ENCODE measurements at places on chromosomes 5 and 9.
A peak's percentile ranks its signal among the peaks of the same experiment; 100 is the strongest.

GRCh38 chr9:125745018-125745417 is 2.2 kb upstream of the PBX3 start:
- no peak for DNase-seq

GRCh38 chr5:16975950-16976624 is 40.0 kb upstream of the MYO10 start:
- no peak for DNase-seq

DNA sequence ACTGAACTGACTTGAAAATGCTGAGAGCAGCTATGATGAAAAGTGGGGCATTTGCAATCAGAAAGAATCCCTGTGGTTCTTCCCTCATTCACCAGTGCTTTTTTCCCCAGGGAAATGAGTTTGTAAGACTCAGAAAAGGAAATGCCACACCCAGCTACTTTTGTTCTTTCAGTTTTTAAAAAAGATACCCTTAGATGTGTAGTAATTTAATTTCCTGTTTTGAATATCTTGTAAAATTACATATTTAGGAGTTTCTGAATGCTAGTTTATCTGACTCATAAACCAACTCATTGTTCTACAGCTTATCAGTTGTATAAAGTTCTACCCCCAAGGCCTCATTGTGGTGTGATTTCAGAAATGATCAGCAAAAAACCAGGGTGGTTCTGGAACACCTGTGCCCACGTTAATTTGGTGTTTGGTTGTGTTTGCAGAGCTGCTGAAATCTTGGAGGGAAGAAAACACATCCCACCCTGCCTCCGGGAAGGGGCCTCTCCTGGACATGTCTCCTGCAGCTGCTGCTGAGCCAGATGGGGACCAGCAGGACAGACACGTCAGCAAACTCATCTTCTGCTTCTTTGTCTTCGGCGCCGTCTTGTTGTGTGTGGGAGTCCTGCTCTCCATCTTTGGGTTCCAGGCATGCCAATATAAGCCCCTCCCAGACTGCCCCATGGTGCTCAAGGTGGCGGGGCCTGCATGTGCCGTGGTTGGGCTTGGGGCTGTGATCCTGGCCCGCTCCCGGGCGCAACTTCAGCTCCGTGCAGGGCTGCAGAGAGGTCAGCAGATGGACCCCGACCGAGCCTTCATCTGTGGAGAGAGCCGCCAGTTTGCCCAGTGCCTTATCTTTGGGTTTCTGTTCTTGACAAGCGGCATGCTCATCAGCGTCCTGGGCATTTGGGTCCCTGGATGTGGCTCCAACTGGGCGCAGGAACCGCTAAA is 2.8 kb downstream of the TMEM171 start:
- DNase-seq = no peak

GRCh38 chr9:95463148-95464060 is 53.4 kb downstream of the PTCH1 start:
- peak; percentile 6 for DNase-seq

DNA sequence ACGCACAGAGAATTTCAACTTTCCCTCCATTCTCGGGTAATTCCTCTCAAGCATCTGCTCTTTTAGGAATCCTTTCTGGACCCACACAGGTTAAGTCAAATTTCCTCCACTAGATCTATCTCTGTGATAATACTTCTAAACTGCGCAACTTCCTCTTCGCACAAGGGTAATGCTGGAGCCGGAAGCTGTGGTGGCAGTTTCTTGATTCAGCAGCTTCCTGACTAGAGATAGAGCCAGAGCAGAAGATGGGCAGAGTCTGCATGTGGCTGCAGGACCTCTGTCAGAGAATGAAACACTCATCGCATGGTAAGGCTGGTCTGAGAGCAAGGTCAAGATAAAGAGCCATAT is 11.1 kb upstream of the CDC42SE2 start:
- DNase-seq = peak; percentile 81

DNA sequence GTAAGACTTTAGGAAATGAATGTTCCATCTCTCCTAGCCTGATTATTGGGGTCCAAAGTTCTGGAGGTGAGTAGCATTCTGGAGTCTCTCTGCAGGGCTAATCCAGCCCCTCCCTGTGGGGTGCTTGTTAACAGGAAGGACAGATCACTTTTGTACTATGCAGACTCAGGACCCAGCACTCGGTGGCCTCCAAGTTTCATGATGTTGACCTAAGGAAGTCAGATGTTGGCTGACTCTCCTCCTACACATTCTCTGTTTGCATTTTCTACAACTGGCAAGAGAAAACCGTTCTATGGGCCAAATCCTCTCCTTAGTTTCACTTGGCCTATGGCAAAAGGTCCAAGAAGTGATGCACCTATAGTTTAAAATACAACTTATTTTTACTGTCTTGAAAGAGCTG is 5.5 kb upstream of the PDE8B start:
- no peak for DNase-seq

- no peak for DNase-seq
Measured at GRCh38 chr5:167557359-167557758, 734.1 kb upstream of the WWC1 start.

GRCh38 chr9:121692606-121693387 is 41.4 kb downstream of the DAB2IP start:
- no peak for DNase-seq

- DNase-seq = no peak
Measured at GRCh38 chr9:134149380-134149779, 13.5 kb downstream of the WDR5 start.

GRCh38 chr9:8907868-8908267 is 1108.3 kb upstream of the DMAC1 start:
- DNase-seq = no peak

- no peak for DNase-seq
Measured at GRCh38 chr9:81824802-81825730, 103.2 kb upstream of the SPATA31D4 start.

DNA sequence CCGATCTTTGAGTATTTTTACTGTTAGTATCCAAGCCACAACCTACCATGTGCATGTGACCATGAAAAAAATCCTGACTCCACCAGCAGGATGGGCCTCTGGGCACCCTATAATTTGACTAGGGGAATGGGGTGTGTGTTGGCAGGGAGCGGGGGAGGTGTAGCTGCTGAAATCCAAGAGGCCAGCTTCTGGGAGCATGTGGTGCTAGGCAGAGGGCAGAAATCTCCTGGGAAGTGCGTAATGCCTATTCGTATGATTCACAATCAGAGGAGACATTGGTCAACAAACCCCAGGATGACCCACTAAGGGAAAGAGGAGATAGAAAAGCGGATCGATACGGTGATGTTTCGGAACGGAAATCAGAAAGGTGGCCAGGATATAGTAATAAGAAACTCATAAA is 149.9 kb downstream of the ARSB start:
- no peak for DNase-seq

DNA sequence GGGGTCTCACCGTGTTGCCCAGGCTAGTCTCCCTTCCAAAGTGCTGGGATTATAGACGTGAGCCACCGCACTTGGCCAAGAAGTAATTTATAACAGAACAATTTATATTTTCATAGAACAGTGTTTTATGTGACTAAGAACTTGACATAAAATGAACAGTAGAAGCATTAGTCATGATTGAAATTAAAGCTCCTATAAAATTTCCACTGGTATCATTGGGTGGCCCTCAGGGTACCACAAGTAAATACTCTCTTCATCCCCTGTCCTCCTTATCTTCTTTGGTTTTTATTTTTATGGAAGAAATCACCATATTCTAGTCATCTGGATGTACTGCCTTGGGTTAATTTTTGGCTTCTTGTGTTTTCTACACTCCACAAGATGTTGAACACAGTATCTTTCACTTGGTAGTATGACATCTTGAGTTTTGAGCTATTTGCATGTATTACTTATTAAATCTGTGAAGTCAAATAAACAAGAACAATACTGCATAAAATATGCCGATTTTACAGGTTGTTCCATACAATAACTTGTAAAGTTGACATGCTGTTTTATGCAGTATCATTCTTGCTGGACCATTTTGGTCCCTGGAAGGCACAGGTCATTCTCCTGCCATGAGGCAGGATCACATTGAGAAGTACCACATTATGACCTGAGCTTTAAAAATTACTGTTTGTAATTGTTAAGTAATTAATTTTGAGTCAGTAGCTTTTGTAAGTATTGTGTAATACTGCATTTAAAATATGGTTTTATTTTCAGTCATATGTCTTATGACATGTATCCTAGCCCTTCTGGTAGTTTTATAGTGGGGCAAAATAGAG is 24.4 kb downstream of the LMNB1 start:
- no peak for DNase-seq

Data from activated CD4-positive, alpha-beta T cell treated with anti-CD3 and anti-CD28 coated beads for 48 hours (primary cell).